Smooth muscle cell of the umbilical artery (primary cell): ENCODE measurements at places on chromosomes 1 and 21. TPM values are rescaled to one million over a fixed set of nuclear protein-coding genes. Genes with fewer than 3 reads are reported as not detected.

DIRAS3 gene
- total RNA-seq, result 58.2 and 78.9 TPM in 2 replicates

EVA1C gene
- 4.2 and 5.8 TPM in 2 replicates for total RNA-seq

ECE1 gene
- total RNA-seq, result 118 and 284 TPM in 2 replicates

RUNX3 gene
- not detected in 2 replicates for total RNA-seq

LENEP gene
- total RNA-seq, result not detected in 2 replicates
